ENCODE measurements at places on chromosomes 7 and 10.

GRCh38 chr10:68333058-68333395, 299 bp upstream of the PBLD start:
- no peak for DNase-seq

DNA sequence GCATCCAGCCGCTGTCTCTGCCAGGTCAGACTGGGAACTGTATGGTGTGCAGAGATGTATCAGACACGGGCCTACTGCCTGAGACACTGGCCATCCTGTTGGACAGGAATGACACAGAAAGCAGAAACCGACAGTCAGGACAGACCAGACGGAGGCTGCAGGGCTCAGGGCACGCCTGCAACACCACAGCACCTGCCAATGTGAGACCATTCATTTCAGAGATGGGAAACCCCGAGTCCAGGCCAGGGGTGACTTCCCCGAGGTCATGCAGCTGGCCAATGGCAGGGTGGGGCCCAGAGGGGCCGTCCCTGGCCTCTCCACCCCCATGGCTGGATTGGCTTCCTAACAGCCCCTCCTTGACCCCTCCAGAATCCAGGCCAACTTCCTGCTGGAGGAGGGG, 34.7 kb downstream of the GRID1 start:
- DNase-seq, result no peak

DNA sequence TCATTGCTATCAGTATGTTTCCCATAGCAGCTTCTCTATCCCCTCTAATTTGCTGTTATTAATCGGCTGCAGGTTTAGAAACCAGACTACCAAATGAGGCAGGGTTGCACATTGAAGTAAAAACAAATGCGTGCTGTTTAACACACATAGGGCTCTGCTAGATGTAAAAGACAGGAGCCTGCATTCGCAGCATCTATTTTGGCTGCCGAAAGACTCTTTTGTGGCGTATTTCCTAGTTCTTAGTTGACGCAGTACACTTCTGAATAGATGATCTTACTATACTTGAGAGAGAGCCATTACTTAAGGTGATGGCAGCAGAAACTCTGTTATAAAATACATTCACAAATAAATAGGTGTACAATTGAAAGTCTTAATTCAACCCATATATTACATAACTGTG, 21.4 kb downstream of the SGCE start:
- no peak for DNase-seq

GRCh38 chr7:23100697-23101096, 4.9 kb upstream of the KLHL7 start:
- no peak for DNase-seq

- peak; percentile 9 for DNase-seq
Measured at GRCh38 chr10:13206546-13207443, 27.4 kb downstream of the UCMA start.

DNA sequence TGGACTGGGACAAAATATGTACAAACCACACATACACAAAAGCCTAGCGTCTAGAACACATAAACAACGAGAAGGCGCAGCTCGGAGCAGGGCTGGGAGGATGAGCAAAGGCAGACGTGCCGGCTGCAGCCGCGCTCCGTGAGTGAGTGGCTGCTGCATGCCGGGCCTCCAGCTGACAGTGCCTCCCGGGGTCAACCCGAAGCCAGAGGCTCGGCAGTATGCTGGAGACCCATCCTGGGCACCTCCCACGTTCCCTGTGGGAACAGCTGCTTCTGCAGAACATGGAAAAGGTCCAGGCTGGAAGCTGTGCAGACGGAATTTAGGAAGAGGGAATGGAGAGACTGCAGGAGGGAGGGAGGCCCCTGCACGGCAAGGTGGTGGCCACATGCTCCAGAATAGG, 3.6 kb upstream of the GPR146 start:
- DNase-seq, result no peak

DNA sequence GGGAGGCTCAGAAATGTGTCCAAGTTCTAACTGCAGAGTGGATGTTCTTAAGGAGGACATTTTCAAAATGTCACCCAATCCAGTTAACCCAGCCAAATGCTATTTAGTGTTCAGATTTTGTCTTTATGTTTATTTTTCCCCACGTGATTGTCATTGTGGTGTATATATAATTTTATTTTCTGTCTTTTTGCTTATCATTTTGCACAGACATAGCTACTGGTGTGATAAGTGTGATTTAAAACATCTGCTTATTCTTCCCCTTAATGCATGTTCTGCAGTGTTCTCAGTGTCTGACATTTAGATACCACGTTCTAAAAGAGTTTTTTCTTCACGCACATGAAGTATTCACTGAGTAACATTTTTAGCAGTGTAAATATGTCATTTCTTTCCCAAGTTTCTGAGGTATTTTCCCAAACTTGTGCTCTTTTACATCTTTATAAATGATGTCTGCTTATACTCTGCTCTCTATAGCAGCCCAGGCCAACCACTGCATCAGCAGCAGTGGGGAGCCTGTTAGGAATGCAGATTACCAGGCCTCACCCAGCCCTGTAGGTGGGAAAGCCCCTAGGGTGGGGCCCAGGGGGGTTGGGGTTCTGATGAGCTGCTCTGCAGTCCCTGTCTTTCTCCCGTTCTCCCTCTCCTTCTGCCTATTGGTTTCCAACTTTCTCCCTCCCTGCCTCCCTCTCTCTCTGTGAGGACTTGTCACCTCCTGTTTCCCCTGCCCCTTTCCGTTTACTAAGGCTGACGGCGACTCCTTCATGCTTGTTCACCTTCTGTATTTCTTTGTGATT, 20.8 kb downstream of the ADCY1 start:
- no peak for DNase-seq

Data from MV-4-11 (cell line).